Smooth muscle cell of the brain vasculature (primary cell): ENCODE measurements at places on chromosomes 4 and X.

DNA sequence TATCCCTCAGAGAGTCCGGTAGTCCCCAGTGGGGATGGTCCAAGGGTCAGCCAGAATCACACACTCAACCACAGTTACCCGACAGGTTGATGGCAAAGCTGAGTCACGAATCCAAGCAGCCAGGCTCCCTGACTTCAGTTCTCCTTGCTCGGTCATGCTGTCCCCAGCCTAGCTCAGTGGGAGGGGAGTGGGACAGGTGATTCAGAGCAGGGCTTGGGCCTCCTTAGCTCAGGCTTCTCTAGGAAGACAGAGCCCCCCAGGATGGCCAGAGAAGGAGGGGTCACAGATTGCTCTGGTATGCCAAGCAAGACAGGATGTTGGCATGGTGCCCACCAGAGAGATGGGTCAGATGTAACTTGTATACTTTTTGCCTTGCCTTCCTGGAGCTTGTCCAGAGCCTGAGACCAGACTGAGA, 66.5 kb downstream of the EFNB1 start:
- DNase-seq, result no peak

DNA sequence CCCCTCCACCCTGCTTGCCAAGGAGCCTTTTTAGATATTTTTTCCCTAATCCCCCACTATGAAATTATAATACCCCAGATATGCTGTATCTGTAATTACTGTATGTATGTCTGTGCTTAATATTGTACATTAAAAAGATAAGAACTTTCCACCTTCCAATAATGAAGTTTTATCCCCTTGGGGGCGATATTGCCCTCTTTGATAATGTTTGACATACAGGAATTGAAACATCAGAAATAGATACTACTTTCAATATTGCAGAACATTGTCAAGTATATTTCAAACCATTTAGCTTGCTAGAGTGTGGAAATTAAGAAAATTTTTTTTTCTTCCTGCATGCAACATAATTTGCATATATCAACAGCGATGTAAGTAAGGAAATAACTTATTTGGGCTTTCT, 58.9 kb downstream of the NAF1 start:
- no peak for DNase-seq

DNA sequence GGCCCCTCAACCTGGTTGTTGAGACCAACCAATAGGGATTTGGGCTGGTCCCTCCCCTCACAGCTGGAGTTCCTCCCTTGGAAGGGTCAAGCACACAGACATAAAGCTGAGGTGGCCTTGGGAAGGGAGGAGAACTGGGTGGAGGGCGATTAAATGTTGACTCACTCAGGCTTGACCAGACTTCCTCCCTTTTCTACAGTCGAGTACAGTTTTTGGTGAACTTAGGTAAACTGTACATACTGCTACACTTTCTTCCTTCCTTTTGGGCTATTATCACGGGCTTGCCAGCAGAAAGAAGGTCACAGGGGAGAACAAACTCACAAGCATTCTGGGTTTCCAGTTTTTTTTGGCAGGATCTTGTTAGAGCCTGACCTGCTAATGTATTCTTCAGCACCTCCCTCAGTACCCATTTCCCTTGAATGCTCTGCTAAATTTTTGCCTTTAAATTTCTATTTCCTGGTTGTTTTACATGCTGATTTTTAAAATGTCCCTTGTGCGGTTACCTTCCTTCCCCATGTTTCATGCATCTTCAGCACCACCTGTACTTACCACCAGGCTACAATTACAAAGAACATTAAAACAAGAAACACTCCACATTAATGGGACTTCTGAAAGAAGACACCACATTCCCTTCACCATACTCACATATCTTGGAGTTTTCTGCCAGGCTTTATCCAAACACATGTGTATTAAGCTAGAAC, 135.2 kb upstream of the RASGEF1B start:
- no peak for DNase-seq

DNA sequence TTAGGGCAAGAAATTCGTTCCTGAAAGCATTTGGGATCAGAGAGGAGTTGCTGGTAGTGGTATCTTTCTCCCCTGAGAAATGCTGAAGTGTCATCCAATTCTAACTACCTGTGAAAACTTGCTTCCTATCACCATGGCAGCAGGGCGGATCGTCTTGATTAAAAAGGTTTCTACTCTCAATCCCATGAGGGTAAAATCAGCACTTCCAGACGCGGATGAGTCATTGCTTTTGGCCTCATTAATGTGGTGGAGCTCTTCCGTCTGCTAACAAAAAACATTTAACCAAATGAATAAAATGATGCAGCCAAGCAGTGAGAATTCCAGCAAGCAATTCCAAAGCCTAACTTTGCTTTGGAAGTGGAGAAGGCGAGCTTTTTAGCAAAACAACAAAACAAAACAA, 325.6 kb downstream of the CAMK2D start:
- DNase-seq, result no peak

GRCh38 chr4:101850698-101851097, 60.2 kb downstream of the BANK1 start:
- no peak for DNase-seq

- DNase-seq, result no peak
These were observed 520.4 kb downstream of the BCOR start for GRCh38 chrX:39577206-39577984.

DNA sequence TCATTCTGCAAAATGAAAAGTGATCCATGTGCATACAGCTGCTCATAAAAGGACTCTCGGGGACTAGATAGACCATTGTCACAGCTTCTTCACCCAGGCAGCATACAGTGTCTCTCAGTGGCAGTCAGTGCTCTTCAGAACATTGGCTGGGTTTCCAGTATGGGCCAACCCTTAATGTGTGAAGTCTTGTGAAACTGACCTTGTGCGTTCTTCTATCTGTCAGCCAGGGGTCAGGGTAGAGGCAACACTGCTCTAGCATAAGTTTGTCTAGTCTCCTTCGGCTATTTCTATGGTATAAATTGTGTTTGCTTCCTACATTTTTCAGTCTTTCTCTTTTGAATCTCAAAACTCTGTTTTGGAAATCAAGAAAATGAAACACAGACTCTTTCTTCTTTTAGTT, 37.0 kb upstream of the SMIM31 start:
- DNase-seq, result no peak

DNA sequence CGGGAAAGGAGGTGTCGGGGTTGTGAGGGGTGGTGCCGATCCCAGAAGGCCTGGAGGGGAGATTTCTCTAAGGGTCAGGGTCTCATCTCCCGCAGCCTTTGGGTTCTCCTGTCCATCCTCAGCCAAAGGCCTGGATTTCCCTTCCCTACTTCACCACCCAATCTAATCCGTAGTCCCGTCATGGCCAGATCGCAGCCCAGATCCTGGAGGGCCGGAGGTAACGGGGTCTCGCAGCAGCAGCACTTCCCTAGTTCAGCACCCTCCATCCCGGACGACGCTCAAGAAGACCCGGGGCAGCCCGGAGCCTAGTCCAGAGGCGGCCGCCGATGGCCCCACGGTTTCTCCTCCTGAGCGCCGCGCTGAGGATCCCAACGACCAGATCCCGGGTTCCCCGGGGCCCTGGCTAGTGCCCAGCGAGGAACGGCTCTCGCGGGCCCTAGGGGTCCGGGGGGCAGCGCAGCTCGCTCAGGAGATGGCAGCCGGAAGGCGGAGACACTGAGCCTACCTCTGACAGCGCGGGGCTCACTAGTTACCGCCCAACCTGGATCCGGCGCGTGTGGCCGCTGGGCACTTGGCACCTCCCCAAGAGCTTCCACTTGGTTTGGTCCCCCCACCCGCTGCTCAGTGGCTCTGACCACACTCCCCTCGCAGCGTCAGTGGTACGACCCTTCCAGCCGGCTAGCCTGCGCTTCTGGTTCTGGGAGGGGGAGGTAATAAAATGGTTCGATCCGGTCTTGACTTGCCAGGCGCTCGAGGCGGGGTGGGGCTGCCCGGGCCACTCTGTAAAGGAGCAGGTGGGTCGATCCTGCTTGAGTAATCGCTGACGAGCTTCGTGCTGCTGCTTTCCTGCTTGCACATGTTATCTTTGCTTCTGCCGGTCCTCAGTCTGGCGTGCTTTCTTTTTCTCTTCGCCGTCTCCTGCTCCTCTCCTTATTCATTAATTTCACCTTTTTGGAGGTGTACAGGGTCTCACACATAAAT, 3.6 kb downstream of the MAGIX start:
- DNase-seq, result no peak

- DNase-seq, result peak; percentile 80
These were observed 531 bp downstream of the HCFC1 start for GRCh38 chrX:153971124-153971449.

DNA sequence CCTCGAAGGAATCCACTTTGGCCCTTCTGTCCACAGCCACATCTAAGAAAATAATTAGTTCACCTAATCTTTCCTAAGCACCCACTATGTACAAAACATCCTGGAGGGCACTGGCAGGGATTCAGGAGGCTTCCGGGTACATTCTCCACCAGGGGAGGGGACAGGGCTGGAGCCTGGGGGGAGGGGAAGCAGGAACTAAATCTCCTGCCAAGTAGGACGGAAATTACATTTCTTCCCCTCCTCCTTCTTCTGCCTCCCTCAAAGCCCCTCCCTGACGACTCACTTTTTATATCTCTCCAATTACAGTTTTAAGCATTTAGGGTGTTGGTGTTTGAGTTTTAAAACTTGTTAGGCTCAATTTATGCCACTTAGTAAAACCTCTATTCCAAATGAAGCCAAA, 203.1 kb downstream of the BCOR start:
- DNase-seq, result no peak

DNA sequence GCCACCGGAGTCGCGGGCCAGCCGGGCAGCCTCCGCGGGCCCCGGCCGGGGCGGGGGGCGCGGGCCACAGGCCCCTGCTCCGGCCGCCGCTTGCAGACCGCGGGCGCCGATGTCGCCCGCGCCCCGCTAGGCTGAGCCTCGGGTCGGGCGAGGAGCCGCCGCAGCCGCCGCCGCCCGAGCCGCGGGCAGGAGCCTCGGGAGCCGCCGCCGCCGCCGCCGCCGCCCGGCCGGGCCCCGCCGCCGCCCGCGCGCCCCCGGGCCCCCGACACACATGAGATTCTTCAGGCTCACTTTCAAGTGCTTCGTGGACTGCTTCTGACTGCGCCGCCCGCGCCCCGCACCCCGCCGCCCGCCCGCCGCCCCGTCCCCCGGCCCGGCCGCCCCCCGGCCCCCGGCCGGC, 345 bp downstream of the SLC6A8 start:
- no peak for DNase-seq

DNA sequence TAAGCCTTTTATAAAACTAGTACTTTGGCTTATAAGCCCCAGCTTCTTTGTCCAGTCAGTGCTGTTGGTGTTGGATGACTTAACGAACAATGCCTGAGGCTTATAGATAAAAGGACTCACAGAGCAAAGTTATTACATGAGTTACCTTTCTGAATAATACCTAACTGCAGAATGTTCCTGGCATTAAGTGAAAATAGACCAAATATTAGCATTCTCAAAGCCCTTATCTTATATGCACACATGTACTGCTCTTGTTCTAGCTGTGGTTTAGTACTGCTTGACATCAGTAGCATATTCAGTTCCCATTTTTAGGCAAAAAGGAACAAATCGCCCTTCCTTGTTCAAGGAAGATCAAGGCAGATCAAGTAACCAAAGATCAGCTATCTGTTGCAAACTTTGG, 131.6 kb downstream of the ZNF330 start:
- no peak for DNase-seq

- no peak for DNase-seq
These were observed 63.8 kb upstream of the TAPT1 start for GRCh38 chr4:16289897-16290554.

DNA sequence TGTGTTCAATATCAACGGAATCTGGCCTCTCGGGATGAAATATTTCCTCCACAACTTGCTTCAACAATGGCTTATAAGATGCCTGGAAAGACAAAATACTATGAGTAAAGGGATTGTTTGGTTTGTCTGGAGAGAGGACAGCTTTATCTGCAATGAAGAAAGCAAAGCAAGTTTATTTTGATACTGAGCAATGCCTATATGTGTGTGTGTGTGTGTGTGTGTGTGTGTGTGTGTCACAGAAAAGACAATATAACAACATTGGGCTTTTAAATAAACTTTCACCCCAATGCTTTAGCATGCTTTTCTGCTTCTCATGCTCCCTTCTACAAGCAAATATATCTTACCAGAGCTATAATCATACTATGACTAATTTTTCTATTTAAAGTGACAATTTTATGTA, 45.4 kb downstream of the RASL11B start:
- DNase-seq, result no peak

DNA sequence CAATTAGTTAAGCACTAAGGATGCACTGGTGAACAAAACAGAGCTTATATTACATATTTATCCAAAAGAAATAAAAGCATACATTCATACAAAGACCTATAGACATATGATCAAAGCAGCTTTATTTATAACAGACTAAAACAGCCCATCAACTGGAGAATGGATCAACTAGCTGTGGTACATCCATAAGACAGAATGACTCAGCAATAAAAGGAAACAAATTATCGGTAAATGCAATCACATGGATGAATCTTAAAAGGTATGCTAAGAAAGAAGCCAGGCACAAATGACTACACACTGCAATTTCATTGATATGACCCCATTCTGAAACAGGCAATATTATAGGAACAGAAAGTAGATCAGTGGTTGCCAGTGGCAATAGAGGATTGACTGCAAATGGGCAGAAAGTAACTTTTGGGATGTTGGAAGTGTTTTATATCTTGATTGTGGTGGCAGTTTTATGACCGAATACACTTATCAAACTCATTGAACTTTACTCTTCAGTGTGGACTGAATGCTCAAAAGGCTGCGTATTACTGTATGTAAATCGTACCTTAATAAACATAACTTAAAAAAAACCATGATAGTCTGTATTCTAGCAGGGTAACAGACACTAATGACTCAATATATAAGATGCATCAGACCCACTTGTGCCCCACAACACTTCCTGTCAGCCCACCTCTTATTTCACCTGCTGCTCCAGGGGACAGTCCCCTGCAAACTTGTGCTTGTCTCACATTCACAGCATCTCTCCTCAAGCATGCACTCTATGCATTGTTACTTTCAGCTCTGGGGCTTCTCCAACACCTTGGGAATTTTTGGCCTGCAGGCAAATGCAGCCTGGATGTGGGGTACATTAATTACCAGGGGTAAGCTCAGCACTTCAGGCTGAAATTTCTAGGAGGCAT, 59.1 kb downstream of the MID1IP1 start:
- no peak for DNase-seq

- no peak for DNase-seq
These were observed 16.2 kb upstream of the FHL1 start for GRCh38 chrX:136130931-136131833.
